ENCODE measurements at places on chromosomes 16 and 17. TPM values are rescaled to one million over a fixed set of nuclear protein-coding genes. Genes with fewer than 3 reads are reported as not detected.

The OR1F1 gene
- total RNA-seq = not detected

The PLCG2 gene
- total RNA-seq = 8.5 TPM

- no peak for DNase-seq
These were observed 16.0 kb downstream of the DCUN1D3 start for GRCh38 chr16:20884240-20884556.

The PIRT gene
- total RNA-seq = not detected

DNA sequence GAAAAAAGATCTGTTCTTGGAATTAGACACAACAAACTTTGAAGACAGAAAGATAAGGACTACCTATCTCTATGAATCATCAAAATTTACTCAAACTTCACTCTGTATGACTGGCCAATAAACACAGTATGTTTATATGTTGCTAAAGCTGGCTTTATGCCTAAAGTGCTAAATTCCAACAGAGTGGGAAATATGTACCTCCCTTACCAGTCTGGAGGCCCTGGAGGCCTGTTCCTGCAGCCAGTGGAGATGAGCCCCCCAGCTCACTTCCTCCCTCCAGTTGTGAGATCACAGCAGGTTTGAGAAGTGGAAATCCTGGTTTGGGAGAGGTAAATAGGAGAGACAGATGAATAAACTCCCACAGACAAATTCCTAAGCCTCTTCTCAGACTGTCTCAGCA, 9.0 kb downstream of the ZNF23 start:
- DNase-seq = no peak

- DNase-seq = no peak
These were observed 62.6 kb downstream of the PLCG2 start for GRCh38 chr16:81841722-81842121.

GRCh38 chr16:5678371-5678770, 580.8 kb upstream of the EEF2KMT start:
- DNase-seq = no peak

- DNase-seq = no peak
These were observed 22.4 kb downstream of the ALDH3A2 start for GRCh38 chr17:19670908-19671307.

The ATP1B2 gene
- not detected for total RNA-seq

The HAS3 gene
- 1.4 TPM for total RNA-seq

GRCh38 chr17:29753845-29754439, 131.2 kb upstream of the CORO6 start:
- DNase-seq = no peak

The MT4 gene
- not detected for total RNA-seq

DNA sequence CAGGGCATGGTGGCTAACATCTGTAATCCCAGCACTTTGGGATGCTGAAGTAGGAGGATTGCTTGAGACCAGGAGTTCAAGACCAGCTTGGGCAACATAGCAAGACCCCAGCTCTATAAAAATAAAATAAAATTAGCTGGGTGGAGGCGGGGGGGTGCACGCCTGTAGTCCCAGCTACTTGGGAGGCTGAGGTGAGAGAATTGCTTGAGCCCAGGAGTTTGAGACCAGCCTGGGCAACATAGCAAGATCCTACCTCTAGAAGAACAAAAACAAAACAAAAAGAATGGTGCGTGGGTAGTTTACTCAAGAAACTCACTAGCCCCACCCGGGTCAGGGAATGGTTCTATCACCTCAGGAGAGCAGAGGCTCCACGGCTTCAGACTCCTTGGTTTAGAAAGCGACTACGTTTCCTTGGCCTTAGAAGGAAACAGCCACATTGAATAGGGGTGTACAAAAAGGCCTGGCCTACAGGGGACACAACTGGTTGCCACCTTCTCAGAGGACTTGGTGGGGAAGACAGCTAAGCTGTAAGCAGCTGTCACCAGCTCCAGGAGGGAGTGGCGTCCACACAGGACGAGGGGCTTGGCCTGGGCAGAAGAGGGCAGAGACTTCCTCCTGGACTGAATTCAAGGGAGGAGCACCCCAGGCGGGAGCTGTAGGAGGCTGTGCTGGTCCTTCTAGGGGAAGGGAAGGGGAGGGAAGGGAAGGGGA, 716 bp downstream of the TK1 start:
- no peak for DNase-seq

All from lung microvascular endothelial cell (primary cell).